ENCODE measurements at places on chromosomes 2 and 18. TPM values are rescaled to one million over a fixed set of nuclear protein-coding genes. Genes with fewer than 3 reads are reported as not detected.

ITPRID2 gene
- 13.5 TPM for total RNA-seq

- no peak for DNase-seq
Observed at GRCh38 chr2:186379052-186379451, 107.0 kb upstream of the ZC3H15 start.

DNA sequence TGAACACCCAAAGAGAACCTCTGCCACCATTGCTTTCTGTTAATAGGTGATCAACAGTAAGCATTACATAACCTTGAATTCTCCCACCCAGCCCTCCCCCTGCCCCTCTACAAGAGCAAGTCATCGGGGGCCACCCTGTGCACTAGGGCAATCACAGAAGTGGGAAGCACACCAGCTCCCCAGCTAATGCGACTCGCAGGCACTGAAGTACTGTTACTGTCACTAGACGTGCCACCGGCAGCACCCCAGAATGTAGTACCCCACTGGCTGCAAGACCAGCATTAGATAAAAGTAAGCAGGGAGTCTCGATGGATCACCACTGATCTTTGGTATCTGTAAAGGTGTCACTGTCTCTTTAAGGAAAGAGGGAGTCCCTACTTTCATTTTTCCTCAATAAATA lies 167.6 kb downstream of the FAM210A start:
- DNase-seq: no peak

- no peak for DNase-seq
Observed at GRCh38 chr2:234559609-234560008, 62.7 kb upstream of the ARL4C start.

GRCh38 chr2:67514515-67514914 lies 117.4 kb downstream of the ETAA1 start:
- DNase-seq: no peak

- no peak for DNase-seq
Observed at GRCh38 chr2:143501106-143501676, 372.0 kb downstream of the ARHGAP15 start.

Data from H1 (cell line).